Stimulated activated CD4-positive, alpha-beta T cell treated with anti-CD3 and anti-CD28 coated beads, Interleukin-2, amount 100 ng/mL, for 48 hours (primary cell): ENCODE measurements at places on chromosomes 1 and 21.

DNA sequence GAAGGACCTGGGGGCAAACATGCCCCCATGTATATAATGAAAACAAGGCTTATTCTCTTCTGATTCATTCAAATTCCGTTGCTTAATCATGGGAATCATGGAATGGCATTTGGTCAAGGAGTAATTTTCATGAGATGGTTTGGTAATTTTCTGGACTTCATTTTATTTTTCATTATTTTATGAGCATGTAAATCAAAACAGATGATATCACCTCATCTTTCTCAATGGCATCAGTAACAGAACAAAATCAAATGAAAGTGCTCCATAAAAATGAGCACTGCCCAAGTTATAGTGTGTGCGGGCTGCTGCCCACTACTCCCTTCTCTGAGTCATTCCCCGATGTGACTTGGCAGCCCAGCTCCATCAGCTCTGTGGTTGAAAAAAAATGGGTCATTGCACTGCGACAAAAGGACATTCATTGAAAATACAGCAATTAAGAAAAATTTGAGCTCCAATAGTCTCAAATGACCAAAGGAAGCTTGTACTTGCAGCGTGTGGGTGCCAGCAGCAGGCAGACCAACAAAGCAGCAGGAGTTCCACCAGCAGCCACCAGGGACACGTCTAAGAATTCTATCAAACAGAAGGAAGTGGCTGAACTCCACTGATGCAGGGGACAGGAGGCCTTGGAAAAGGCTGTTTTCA, 84.3 kb upstream of the VAV3 start:
- DNase-seq, result no peak

GRCh38 chr1:1144843-1145546, 28.7 kb upstream of the TTLL10 start:
- DNase-seq, result no peak

GRCh38 chr1:64246294-64246917, 43.0 kb downstream of the UBE2U start:
- DNase-seq, result no peak

- DNase-seq, result no peak
Observed at GRCh38 chr1:91732291-91733107, 153.5 kb downstream of the TGFBR3 start.

- no peak for DNase-seq
Observed at GRCh38 chr1:37073854-37074379, 39.6 kb upstream of the GRIK3 start.

GRCh38 chr1:67479146-67479891, 49.1 kb upstream of the SERBP1 start:
- DNase-seq, result no peak
